Activated T-cell treated with anti-CD3 and anti-CD28 coated beads, Interleukin-2, amount 50 U/mL, for 4 hours (primary cell): ENCODE measurements at places on chromosomes 6 and 20.

DNA sequence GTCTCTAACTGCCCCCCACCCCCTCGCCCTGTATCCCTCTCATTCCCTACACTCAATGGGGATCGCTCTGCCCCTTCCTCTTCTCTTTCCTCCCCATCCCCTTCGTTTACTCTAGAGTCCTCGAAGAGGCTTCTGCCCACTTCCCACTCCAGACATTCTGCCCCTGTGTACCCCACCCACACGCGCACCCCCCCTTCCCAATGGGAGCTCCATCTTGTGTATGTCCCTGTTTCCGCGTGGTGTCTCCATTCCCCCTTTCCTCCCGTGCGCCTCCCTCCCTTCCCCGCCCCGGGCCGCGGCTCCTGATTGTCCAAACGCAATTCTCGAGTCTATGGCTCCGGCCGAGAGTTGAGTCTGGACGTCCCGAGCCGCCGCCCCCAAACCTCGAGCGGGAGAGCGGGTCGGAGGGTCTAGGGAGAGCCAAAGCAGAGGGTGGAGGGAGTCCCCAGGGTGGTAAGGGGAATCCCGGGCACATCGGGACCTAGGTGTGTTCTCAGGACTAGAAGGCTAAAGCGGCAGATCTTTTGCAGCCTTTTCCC, 679 bp upstream of the RING1 start:
- DNase-seq: no peak

GRCh38 chr6:89768324-89768723, 51.3 kb downstream of the MDN1 start:
- no peak for DNase-seq

- peak; percentile 86 for DNase-seq
These were observed at the start of gene UBE2C for GRCh38 chr20:45812157-45813005. Gene UBE2C (plus strand): TSS chr20:45812644. CDS start chr20:45812696, 52 bp downstream.

GRCh38 chr6:127893541-127893940, 7.3 kb downstream of the THEMIS start:
- no peak for DNase-seq

DNA sequence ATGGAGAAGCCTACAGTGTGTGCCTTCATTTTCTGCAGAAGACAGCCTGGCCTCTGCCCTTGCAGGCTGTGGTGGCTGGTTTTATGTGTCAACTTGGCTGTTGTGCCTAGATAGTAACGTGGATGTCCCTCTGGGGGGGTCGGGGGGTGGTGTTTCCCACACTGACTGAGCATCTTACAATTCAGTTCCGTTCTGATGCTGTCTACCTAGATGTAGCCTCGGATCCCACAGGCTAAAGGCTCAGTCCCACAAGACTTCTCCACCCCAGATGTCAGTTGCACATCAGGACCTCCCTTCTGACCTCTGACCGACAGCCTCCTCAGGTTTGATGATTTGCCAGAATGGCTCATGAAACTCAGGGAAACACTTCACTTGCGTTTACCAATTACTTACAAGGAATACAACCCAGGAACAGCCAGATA, 4.4 kb downstream of the PYGB start:
- no peak for DNase-seq

DNA sequence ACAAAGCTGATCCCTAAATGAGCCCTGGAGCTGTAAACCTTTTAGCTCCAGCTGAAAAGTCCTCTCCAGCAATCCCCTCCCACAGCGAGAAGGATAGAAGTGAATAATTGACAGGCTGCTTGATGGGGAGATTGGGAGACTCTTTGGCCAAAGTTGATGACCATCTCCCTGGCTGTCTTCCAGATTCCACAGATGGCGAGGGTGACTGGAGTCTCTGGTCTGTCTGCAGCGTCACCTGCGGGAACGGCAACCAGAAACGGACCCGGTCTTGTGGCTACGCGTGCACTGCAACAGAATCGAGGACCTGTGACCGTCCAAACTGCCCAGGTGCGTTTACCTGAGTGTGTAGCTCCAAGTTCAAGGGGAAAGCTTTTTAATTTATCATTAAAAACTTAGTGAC, 67.3 kb downstream of the ISM1 start:
- no peak for DNase-seq

DNA sequence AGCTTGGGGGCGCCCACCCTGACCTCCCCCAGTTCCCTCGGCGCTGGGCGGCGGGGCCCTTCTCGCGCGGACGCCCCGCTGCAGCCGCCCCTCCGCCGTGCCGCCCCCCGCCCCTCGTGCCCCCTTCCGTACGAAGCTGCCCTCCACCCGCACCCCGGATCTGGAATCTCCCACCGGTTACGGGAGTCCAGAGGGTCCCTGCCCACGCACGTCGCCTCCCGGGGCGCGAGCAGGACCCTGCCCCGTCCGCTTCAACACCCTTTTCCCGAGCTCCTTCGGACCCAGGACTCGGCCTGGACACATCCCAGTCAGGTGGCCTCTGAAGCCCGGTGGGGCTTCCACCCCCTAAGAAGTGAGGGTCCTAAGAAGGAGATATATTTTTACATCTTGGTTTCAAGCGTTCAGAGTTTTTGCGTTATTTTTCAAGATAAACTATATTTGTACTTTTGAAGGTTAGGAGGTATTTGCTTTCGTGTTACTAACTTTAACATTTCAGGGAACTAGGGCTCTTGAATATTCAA, 506 bp downstream of the ARFGAP1 start:
- no peak for DNase-seq

DNA sequence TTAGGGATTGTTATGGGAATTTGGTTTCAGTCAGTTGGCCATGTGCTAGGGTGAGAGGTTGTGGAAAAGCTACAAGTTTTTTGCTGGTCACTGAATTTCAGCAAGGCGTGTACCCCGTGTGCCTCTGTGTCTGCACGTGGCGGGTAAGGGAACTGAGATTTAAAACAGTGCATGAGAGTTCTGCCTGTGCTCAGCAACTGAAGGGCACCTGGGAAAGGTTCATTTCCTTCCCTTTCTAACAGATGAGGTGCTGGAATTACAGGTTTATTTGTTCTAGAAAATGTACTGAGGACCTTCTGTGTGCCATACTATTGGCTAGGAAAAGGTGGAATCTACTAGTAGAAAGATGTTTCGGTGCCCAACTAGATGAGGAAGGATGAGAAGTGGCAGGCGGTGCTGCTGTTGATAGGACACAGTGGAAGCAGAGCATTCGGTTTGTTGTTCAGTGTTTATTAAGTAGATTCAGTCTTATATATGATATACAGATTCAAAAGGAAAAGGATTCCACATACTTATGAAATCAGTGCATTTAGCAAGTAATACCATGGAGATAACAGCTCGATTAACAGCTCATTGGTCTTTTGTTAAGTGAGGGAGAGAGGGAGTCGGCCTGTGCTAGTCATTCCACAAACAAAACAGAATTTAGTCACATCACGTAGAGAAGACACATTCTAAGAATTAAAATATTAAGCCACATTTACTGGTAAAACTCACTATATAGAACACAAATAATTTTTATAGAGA, 84.7 kb downstream of the ASXL1 start:
- DNase-seq: no peak

DNA sequence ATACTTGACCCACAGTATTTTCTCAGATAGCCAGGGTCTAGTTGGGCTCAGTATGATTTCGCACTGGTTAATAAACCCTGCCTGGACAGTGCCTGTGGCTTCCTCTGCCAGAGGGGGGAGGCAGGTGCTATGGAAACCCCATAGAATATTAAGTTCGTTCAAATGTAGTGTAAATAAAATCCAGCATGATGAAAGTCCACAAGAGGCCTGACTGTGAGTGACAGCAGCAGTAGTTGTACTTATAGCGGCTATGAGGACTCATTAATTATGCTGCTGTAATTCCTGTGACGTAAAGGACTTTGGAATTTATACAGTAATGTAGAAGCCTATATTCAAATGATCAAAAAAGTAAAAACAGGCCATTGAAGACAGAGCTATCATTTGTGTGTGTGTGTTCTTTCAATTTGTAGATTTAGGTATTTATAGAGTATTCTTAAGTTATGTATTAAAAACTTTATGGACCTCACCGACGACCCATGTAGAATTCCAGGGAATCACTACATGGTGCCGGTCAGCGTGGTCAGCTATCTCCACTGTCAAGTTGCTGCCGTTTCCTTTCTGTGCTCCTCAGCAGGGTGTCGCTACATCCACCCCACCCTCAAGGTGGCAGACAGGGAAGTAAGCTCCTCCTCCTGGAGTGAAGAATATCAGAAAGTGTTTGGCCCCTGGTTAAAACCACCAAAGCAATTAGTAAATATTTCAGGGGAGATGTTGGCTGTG, 10.0 kb downstream of the PYGB start:
- DNase-seq: no peak

DNA sequence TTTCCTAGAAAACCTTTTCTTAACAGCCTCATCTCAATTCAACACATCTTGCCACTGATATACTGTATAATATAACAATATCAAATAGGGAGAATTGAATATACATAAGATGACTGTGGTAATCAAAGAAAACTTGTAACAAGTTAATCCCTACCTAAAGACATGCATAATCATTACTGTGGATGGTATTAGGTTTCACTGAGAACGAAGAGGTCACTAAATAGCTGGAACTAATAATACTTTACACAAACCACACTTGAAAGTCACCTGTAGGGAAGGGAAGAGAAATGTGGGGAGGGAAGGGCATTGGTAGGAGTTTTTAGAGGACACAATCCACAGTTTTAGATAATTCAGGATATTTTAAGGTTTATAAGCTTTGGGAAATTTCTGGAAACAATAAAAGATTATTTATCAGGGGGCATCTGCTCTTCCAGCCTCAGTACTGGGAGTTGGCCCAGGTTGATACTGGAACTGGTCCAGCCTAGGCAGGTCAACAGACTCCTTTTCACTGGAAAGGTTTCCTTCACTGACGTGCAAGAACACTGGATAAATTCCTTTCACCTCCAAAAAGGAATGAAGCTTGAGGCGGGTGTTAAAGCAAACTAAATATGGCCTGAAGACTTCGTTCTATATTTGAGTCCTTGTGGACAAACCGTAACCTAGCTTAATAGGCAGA, 44.0 kb downstream of the MAP7 start:
- DNase-seq: no peak

GRCh38 chr6:116459927-116460326, 1.2 kb upstream of the CALHM6 start:
- DNase-seq: no peak

- no peak for DNase-seq
These were observed 577.3 kb downstream of the PRKN start for GRCh38 chr6:162150295-162150694.

- DNase-seq: no peak
These were observed 137.6 kb downstream of the UST start for GRCh38 chr6:148884461-148884860.

DNA sequence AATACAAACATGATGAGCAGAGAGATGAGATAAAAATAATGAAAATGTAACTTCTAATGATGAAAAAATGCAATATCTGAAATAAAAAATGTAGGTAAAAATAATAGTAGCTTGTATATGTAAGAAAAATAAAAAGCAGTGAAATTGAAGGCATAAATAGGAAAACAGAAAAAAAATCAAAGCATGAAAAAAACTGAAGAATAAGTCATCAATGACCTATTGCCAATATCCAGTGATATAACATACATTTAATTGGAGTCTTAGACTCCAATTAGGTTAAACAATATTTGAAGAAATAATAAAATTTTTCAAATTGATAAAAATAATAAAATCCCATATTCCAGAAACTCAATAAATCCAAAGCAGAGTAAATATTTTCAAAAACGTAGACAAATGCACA, 114.0 kb upstream of the HDGFL1 start:
- no peak for DNase-seq

GRCh38 chr20:45611054-45611453, 18.5 kb upstream of the WFDC10A start:
- no peak for DNase-seq

- no peak for DNase-seq
These were observed 220.7 kb downstream of the ARHGAP18 start for GRCh38 chr6:129489215-129489765.

DNA sequence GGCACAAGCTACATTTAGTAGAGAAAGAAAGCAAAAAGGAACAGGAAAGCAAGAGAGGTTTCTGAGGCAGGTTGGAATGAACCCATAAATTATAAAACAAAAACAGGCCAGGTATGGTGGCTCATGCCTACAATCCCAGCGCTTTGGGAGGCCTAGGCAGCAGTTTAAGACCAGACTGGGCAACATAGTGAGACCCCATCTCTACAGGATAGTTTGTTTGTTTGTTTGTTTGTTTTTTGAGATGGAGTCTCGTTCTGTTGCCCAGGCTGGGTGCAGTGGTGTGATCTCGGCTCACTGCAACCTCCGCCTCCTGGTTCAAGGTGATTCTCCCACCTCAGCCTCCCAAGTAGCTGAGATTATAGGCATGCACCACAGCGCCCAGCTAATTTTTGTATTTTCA, 49.0 kb downstream of the AFG1L start:
- DNase-seq: no peak

DNA sequence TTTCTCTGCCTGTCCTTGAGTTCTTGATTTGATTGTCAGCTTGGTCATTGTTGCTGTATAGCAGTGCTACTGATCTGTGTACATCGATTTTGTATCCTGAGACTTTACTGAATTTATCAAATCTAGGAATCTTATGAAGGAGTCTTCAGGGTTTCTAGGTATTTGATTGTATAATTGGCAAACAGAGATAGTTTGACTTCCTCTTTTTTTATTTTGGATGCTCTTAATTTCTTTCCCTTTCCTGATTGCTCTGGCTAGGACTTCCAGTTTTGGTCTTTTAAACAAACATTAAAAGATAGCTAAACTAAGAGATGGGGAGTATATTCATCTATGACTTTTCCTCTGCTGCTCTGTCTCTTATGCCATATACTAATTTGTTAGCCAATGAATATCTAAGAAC, 62.4 kb downstream of the NCOA7 start:
- no peak for DNase-seq

DNA sequence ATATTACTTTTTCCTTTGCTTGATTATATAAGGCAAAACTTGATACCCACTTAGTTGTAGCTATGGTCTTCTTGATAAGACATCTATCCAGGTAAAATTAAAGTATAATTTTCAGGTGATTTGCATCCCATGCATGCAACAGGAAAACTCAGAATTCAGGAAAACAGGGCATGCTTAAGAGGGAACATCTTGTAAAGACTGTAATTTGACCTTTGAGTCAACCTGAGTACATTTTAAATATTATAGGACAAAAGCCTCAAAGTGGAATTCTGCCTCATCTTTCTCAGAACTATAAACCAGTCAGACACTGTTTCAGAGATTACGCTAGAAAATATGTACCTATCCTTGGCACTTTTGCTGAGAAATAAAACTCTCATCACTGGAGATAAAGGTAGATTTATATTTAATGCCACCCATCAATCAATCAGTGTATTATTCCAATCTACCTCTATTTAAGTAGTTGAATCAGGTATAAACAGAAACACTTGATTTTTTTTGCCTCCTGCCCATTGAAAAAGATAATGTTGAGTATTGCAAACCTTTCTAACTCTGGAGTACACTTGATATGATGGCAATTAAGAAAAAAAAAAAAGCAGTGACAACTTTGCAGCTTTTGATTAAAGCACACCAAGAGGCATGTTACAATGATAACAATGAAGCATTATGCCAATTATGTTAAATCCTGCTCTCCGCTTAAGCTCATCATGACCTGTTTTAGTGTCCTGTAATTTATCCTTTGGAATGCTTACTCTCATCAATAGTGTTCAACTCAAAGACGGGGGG, 2.8 kb downstream of the CITED2 start:
- no peak for DNase-seq

GRCh38 chr6:45710304-45710821, 305.3 kb downstream of the CLIC5 start:
- DNase-seq: peak; percentile 27
